ENCODE measurements at places on chromosomes 2 and 18.

- no peak for DNase-seq
Observed at GRCh38 chr18:67408240-67408639, 108.3 kb downstream of the DSEL start.

- peak; percentile 27 for DNase-seq
Observed at GRCh38 chr2:237723602-237724001, 75.0 kb upstream of the RBM44 start.

DNA sequence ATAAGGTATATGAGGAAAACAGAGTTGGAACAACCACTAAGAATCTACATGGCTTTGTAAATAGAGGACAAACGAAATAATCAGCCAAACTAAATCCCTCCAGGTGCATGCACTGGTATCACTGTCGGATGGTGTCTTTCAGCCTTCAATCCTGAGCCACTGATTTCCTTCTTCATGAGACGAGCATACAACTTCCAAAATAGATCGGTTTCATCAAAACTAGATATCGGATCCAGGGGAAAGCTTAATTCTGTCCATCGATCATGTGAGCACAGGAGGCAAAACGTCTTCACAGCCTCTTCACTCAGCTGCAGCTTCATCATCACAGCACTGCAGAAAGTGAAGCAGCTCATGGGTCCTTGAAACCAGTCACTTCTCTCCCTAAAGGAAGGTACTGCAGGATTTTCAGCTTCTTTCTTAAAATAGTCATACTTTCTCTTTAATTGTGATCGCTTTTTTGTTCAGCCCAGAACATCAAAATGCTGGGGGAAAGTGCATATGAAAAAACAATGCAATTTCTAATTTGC lies 80.5 kb downstream of the DTNB start:
- DNase-seq = peak; percentile 34

DNA sequence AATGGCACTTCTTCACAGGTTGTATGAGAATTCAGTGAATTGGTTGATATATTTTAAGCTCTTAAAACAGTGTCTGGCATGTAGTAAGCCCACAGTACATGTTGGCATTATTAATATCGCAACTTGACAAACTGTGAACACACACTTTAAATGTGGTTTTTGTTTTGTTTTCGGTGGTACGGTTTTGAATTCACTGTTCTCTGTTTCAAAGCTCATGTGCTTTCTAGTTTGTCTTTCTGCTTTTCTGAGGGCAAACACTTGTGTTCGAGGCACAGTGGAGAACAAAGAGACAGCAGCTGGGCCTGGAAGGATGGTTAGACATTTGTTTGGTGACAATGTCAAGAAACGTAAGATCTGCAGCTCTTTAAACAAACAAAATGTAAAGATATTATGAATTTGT lies 276.5 kb upstream of the MC4R start:
- no peak for DNase-seq

DNA sequence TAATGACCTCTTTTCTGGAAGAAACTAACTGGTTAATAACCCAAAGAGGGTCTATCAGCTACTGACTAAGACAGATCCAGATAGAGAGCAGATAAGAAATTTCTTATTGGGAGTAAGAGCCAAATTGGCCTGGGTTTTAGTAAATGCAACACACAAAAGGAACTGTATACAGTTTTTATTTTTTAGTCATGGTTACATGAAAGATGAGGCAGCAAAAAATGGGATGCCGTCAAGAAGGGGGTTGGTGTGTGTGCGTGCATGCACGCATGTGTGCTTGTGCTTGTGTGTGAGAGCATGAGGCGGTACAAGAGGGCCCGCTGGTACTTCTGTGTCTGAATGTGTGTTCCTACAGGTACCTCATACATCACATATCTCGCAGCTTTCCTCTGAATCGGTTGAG lies 466.2 kb upstream of the HNRNPA3 start:
- DNase-seq = no peak

- no peak for DNase-seq
Observed at GRCh38 chr2:108635630-108636354, 83.5 kb upstream of the RANBP2 start.

GRCh38 chr2:34159901-34160300 lies 560.8 kb upstream of the FAM98A start:
- no peak for DNase-seq

GRCh38 chr2:235330775-235331451 lies 162.9 kb upstream of the AGAP1 start:
- no peak for DNase-seq

GRCh38 chr2:70173520-70173919 lies 17.3 kb downstream of the C2orf42 start:
- no peak for DNase-seq

GRCh38 chr2:60502144-60502543 lies 51.3 kb downstream of the BCL11A start:
- DNase-seq = no peak

- no peak for DNase-seq
Observed at GRCh38 chr2:27122791-27123190, 824 bp upstream of the ABHD1 start.

- peak; percentile 41 for DNase-seq
Observed at GRCh38 chr2:232541195-232541960, 1.9 kb downstream of the CHRNG start.

DNA sequence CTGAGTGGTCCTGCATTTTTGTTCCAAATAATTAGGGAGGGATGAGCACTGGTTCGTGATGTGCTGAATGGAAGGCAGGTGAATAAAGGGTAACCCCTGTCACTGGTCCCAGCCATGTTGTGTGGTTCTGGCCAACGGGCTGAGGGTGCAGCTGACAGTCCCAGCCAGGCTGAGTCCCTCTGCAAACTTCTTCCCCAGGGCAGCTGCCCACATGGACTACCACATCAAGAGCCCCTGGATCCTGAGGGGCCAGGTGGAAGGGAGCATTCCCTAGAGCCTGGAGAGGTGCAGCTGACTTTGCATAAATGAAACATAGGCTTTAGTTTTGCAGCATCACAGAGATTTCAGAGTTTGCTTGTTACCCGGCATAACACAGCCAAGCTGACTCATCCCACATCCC lies 219.8 kb upstream of the MYT1L start:
- DNase-seq = no peak

DNA sequence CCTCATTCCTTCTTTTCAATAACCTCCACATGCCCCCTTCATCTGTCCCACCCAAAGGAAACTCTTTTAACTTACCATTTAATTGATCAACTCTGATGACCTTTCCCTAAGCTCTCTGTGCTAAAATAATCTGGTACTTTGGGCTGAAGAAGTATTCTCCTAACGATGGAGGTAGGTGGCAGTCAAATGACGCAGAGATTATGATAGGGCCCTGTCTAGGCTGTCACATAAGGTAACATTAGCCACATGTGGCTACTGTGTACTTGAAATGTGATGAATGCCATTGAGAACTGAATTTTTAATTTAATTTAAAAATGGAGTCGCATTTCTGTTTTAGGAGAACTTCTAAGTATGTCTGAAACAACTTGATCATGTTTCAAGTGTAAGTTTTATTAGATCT lies 140.5 kb upstream of the TNP1 start:
- no peak for DNase-seq

- DNase-seq = peak; percentile 68
Observed at GRCh38 chr2:201126308-201127151, 10.6 kb downstream of the CFLAR start.

- DNase-seq = no peak
Observed at GRCh38 chr2:27294928-27295327, 12.7 kb downstream of the TRIM54 start.

DNA sequence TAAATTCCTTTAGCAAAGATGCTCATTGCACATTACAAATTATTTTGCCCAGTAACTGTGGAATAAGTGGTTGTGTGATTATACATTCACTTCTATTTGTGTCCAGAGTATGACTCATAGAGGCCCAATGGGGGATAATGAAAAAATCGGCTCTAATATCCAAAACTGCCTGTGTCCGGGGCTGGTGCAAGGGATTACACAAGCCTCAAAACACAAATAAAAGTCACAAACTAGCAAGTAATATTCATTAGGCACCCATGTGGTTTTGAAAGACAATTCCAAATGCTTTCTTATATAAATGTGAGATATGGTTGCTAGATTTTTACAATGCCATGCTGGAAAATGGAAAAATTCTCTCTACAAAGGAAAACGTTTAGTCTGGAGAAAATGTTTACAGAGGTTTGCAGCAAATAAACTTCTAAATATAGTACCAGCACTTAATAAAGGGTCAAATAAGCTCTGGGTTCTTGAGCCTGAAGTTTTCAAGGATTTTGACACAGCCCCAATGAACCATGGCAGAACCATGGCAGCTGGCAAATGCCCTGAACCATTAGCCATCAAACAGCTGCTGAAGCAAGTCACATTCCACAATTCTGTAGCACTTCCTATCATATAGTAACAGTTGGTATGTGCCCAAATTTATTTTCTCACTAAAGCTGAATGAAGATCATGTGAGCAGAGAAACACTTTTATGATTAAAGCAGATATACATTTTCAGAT lies 40.5 kb downstream of the IRS1 start:
- no peak for DNase-seq

GRCh38 chr2:2843969-2844548 lies 513.0 kb upstream of the MYT1L start:
- DNase-seq = no peak

DNA sequence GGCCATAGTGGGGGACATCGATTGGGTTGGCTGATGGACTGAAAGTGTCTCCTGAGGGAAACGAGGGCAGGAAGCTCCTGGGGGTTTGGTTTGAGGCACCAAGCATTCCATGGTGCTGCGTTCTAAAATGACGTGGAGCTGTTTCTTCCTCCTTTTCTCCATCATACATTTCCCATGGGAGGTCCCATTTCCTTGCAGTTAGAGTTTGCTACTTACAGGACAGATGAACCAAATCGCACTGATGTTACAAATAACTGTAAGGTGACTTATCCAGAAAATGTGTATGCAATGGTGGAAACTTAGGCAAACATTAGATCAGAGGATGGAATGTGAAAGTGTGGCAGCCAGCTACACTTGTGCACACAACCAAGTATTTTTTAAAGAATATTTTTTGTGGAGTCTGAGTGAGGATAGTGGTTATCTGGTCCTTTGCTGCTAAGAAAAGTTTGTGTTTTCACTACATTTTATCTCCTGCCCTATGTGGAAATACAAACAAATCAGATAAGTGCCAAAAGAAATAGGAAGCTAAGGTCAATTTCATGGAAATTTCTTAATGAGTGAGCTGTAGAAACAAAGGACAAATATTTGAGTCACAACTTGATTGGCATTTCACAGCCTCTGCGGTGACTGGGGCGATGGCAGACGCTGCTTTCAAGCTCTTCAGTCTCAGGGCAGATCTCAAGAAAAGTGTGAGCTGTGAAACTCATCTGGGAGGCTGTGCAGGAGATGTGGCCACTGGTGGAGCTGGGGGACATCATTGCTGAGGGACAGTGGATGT lies 256.2 kb downstream of the TSN start:
- no peak for DNase-seq

- no peak for DNase-seq
Observed at GRCh38 chr2:28681158-28681571, 70.5 kb upstream of the PPP1CB start.

DNA sequence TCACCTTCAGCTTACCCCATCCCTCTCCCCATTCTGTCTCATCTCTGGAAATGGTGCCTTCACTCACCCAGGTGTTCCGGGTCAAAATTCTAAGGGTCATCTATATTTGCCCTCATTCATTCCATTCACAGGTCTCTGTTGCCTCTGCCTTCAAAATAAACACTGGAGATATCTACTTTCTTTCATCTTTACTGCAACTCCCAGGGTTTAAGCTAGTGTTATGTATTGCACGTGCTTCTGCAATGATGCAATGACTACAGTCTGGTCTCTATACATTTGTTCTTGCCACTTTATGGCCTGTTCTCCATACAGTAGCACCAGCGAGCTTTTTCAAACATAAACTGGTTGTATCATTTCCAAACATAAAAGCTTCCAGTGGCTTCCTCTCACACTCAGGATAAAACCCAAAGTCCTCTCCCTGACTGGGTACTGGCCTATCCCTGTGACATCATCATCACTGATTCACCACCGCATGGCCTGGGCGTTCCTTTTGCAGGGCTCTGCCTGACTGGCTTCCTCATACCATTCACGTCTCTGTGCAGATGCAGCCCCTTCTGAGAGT lies 14.3 kb downstream of the DSG2 start:
- DNase-seq = no peak

DNA sequence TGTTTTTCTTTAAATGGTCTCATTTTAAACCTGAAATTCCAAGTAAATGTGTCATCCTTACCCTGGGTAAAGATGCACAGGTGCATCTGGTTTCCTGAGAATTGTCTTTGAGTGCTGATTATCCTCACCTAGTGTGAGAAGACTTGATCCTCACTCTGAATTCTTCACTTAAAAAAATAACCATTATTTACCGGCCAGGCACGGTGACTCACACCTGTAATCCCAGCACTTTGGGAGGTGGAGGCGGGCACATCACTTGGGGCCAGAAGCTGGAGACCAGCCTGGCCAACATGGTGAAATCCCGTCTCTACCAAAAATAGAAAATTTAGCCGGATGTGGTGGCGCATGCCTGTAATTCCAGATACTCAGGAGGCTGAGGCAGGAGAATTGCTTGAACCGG lies 9.9 kb upstream of the WNT6 start:
- DNase-seq = no peak

- no peak for DNase-seq
Observed at GRCh38 chr2:169768262-169768995, 30.2 kb upstream of the SSB start.

- no peak for DNase-seq
Observed at GRCh38 chr2:232894746-232895145, 24.7 kb downstream of the SNORC start.

DNA sequence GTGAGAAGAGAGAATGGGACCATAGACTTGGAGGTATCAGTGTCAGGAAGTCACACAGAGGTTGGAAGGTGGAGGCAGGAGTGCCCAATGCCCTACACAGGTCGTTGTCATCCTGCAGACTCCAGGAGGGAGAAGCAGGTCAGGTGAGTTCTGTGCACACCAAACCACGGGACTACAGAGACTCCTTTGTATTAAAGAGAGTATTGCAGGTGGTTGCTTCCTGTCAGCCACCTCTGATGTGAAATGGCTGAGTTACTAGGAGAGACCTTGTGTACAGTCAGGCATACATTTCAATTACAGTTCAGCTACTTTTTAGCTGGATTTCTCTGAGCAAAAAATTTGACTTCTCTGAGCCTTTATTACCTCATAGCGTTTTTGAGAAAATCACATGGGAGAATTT lies 51.6 kb downstream of the SPP2 start:
- DNase-seq = no peak

Measured in OCI-M1 (cell line).